ENCODE measurements at places on chromosomes 12 and 14. TPM values are rescaled to one million over a fixed set of nuclear protein-coding genes. Genes with fewer than 3 reads are reported as not detected.

The VRTN gene
- not detected for total RNA-seq

The CTSG gene
- 13.9 TPM for total RNA-seq

The IFNG-AS1 gene
- total RNA-seq: 0.68 TPM

The MYF5 gene
- total RNA-seq: not detected

The SYNDIG1L gene
- 0.49 TPM for total RNA-seq

The AGAP2 gene
- total RNA-seq: 2.8 TPM

The GLT8D2 gene
- 8.4 TPM for total RNA-seq

The RNASE7 gene
- total RNA-seq: not detected

The BEST3 gene
- total RNA-seq: not detected

The KRT3 gene
- total RNA-seq: not detected

The IGFBP6 gene
- 257 TPM for total RNA-seq

The TMEM119 gene
- 7.8 TPM for total RNA-seq

The GLIPR1L2 gene
- total RNA-seq: 1.5 TPM

The ASCL1 gene
- total RNA-seq: not detected

The KRT71 gene
- not detected for total RNA-seq

The CFL2 gene
- total RNA-seq: 77.8 TPM

The MRPL52 gene
- total RNA-seq: 24.7 TPM

The ACACB gene
- total RNA-seq: 798 TPM

The PSME2 gene
- 42.8 TPM for total RNA-seq

The TSPAN11 gene
- total RNA-seq: 0.19 TPM

The PHC1 gene
- 25.3 TPM for total RNA-seq

The TMEM30B gene
- 3.0 TPM for total RNA-seq

The EXOC5 gene
- 79.9 TPM for total RNA-seq
